Stimulated activated naive B cell treated with anti-CD40 and anti-IgM and Interleukin-4, amounts not matched to agents 10 μg/mL and 1 μg/mL and 100 μg/mL, for 72 hours (primary cell): ENCODE measurements at places on chromosomes 1 and 21.

- no peak for DNase-seq
Measured at GRCh38 chr21:44761011-44761729, 40.5 kb downstream of the UBE2G2 start.

GRCh38 chr1:160168016-160168415, 16.6 kb downstream of the ATP1A4 start:
- no peak for DNase-seq

DNA sequence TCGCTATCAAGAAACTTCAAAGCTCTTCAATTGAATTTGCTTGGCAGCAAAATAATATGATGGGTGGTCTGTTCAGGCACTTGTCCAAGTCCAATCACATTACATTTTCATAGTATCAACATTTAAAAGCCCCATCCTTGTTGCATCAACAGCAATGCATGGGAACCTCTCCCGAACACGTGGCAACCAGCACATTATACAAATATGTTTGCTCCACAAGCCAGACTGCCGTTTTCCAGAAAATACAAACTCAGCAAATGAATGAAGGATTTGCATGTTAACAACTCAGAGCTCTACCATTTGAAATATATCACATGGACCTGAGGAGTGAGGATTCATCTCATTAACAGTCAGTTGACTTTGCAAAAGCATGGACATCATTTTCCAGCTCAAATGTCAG, 20.0 kb upstream of the LYPLAL1 start:
- no peak for DNase-seq

- no peak for DNase-seq
Measured at GRCh38 chr1:175303201-175303707, 110.7 kb upstream of the KIAA0040 start.

DNA sequence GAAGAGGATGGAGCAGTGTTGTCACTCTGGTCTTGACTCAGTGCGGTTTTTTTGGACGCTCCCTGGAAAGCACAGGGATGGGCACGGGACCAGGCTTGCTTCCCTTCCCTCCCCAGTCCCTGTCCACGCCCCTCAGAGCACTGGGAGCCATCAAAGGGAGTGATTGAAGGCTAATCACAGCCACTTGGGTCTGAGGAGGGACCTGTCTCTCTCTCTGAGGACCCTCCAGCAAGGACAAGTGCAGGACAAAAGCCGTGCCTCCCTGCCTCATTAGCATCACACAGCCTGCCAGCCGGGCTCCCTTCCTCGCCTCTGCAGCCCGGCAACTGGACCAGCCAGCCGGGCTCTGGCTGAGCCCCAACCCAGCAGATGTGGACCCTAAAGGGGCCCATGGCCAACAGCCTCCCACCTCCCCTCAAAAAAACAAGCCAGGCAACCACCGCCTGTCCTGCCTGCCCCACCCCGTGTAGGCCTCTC, 18.6 kb upstream of the PDZK1IP1 start:
- DNase-seq, result no peak
